ENCODE measurements at places on chromosomes 11 and 22.

DNA sequence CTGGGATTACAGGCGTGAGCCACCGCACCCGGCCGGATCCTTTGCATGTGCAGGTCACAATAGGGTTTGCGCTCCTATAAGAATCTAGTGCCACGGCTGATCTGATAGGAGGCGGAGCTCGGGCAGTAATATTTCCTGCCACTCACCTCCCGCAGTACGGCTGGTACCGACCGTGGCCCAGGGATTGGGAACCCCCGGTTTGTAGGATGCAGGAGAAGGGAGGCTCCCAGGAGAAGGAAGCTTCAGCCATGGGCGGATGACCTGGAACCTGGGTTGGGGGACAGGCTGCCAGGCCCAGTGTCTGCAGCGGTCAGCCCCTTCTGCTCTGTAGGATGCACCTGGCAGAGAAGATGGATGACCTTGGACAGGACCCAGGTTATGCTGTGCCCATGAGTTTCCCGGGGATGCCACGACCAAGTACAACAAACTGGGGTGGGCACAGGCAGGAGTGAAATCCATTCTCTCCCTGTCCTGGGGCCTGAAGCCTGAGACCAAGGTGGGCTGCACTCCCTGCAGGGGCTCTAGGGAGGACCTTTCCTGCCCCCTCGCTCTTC, 818.9 kb downstream of the BRD1 start:
- DNase-seq = no peak

DNA sequence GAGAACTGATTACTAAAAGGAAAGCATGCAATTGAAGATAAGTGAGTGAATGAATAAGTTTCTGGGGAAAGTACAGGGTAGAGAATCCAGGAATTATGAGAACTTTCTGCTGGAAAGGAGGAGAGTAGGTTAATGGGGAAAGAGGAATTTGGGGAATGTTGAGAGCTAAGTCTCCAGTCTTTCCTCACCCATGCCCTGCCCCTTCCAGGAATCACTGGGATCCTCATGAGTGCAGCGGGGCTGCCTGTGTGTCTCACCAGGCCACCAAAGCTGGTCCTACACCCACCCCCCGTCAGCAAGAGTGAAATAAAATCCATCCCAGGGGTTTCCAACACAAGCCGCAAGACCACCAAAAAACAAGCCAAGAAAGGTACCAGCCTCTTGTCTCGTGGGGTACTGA, 17.0 kb downstream of the DTX4 start:
- no peak for DNase-seq

- peak; percentile 13 for DNase-seq
Observed at GRCh38 chr11:111637885-111638284, 35.6 kb downstream of the SIK2 start.

- no peak for DNase-seq
Observed at GRCh38 chr22:32646476-32646875, 155.0 kb upstream of the TIMP3 start.

GRCh38 chr11:39367534-39367933, 2091.9 kb downstream of the LRRC4C start:
- DNase-seq = no peak

DNA sequence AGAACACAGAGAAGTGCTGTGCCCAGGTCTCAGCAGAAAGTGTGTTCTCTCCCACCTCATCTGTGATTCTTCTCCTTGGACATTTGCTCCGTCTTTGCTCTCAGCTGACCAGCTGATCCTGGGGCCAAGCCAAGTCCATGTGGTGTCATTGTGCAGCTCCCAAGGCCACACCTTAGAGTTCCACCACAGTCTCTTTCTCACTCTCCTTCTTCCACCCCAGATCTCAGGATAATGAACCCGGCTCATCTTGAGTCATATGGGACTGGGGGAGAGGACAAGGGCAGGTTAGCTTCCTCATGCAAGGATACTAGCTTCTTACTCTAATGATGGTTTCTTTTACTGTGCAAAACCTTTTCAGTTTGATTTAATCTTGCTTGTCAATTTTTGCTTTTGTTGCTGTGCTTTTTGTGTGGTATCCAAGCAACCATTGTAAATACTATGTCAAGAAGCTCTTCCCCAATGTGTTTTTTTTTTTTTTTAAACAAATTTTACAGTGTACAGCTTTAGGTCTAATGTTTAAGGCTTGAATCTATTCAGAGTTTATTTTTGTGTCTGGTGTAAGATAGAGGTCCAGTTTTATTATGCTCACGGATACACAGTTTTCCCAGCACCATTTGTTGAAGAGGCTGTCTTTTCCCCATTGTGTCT, 75.0 kb upstream of the OR4B1 start:
- no peak for DNase-seq

DNA sequence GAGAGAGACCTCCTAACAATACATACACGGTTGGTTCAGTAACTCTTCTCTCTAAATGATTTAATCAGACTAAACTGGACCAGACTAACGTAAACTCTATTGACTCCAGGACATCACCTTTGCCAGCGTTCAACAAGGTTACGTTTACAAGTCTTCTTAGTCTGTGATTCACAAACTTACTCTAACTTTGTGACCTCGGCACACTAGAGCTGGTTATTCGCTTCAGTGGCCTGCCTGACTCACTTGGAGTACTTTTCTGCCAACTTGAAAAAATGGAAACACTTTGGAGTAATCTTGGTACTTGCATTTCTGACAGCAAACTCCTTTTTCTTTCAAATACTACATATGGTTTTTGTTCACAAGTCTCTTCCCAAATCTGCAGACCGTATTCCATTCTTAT, 26.2 kb downstream of the MTMR2 start:
- no peak for DNase-seq

DNA sequence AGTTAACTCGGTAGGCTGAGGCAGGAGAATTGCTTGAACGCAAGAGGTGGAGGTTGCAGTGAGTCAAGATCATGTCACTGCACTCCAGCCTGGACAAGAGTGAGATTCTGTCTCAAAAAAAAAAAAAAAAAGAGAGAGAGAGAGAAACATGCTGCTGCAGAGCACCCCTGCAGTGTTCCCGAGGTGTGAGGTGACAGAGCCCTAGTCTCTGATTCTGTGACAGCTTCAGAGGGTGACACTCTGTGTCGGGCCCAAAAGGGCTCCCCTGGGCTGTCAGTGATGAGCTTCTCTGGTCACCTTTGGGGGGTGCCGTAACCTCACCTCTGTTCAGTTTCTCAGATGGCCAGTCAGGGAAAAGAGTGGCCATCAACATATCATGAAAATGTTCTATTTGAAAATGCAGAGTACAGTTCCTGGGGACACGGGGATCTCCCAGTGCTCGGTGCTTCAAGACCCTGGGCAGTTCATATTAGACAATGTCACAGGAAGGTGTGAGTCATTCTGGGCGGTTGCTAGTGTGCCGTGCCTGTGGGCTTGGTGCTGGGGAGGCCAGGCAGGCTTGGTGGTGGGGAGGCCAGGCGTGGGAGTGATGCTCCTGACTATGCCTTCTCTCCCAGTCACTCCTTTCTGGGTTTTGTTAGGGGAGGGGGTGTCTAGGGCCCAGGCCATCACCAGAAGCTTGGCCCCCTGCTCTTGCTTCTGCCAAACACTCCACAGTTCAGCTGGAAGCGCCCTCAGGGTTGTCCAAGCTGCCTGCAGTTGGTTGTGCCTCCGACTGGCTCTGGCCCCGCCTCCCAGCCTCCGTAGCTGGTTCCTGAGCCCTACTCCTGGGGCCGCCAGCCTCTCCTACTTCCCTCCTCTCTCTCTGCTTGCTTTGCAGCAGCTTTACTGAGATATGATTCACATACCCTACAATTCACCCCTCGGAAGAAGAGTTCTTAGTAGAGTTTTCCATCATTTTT, 52.5 kb upstream of the CLDN5 start:
- DNase-seq = peak; percentile 53

DNA sequence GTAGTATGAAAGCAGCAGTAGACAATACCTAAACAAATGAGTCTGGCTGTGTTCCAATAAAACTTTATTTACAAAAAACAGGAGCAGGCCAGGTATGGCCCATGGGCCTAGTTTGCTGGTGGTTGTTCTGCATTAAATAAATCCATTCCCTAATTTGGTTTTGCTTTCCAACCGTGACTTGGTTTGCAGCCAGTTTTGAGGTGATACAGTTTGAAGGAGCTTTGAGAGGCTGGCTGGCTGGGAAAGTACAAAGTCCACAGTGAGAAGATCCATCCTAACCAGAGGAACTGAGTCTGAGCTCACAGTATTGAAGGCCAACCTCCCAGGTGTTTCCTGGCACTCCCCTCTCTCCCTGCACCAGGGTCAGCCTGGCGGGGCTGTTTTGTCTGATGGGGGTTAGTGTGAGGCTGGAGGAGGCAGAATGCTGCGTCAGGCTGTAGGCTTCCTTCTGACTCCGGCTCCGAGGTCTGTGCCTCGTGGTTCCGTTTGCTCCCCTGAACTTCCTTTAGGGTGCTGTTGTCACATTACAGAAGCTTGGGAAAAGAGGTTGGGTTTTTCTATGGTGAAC, 129.5 kb downstream of the MICAL2 start:
- DNase-seq = no peak

DNA sequence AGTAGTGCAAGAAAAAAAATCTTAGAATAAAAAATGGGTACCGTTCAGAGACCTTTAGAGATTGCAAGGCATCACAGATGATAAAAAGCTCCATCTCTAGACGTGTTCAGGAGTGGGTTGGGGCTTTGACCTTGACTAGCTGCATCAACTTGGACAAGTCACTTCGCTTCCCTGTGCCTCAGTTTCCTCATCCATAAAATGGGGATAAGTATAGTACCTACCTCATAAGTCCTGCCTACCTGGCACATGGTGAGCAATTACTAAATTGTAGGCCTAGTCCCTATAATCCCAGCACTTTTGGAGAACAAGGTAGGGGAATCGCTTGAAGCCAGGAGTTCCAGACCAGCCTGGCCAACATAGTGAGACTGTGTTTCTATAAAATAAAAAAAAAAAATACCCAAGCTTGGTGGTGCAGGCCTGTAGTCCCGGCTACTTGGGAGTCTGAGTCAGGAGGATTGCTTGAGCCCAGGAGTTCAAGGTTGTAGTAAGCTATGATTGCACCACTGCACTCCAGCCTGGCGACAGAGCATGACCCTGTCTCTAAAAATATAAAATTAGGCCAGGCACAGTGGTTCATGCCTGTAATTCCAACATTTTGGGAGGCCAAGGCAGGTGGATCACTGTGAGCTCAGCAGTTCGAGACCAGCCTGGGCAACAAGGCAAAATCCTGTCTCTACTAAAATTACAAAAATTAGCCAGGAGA, 6.0 kb upstream of the F2 start:
- DNase-seq = no peak

GRCh38 chr11:58617976-58618557, 4.4 kb upstream of the CNTF start:
- no peak for DNase-seq

- DNase-seq = no peak
Observed at GRCh38 chr11:28245131-28245530, 136.9 kb downstream of the METTL15 start.

DNA sequence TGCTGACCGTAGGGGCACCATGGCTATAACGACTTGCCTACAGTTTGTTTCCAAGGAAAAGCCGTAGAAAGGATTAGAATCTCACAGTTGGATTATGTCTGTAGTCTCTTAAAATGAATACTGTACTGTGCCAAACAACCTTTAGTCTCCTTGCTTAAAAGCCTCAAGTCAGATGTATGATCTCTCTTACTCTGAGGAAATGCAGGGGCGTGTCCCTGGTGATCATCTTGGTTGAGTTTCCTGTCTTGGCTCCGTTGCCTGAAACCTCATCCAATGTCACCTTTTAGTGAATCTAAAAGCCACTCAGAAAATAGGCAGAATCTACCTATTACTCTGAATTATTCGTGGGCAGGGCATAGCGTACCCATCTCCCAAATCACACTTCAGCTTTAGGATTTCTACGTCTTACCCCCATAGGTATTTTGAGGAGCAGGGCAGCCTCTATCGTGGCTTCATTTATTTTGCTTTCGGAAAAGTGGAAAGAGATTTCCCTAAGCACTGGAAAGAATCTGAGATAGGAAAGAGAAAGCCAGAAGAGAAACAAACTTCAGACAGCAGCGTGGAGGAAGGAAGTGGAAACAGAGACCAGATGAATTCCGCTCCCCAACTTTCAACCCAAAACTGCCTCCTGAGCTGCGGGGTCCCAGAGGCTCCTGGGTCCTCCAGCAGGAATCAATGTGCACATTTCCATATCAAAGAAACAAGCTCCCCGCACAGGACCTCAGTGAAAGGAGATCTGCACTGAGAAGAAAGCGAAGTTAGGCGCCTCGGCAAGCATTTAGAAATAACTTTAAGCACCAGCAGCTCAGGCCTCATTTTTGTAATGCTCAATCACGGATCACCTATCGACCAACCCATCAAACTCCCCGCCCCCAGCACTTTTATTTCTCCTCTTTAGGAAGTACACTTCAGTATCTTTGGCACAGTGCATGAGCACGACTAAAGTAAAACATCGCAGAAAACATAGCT, 245.8 kb downstream of the ETS1 start:
- no peak for DNase-seq

DNA sequence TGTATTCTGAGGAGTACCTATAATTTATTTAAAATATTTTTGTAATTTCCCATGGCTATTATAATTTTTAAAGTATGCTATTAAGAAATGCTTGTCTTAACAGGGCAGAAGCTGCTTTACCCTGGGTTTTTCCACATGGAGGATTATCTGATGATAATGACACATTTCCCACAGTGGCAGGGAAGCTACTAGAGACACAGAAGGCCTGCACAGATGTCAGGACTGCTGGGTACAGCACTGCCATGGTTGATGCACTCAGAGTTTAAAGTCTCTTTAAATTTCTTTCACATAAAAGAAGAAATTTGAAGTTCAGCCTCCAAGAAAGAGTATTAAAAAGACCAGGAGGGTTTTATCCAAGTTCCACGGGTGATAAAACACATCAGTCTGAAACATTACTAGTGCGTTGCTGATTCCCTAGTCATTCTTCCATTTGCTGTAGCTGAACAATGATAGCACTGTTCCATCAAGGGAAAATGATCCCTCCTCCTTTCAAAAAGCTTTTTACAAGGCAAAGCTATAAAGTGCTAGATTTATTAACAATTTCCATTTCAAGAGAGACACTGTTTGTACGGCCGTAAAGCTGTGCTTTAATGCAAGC, 363.0 kb downstream of the CNTN5 start:
- no peak for DNase-seq

- no peak for DNase-seq
Observed at GRCh38 chr11:27423125-27423524, 49.5 kb downstream of the LGR4 start.

DNA sequence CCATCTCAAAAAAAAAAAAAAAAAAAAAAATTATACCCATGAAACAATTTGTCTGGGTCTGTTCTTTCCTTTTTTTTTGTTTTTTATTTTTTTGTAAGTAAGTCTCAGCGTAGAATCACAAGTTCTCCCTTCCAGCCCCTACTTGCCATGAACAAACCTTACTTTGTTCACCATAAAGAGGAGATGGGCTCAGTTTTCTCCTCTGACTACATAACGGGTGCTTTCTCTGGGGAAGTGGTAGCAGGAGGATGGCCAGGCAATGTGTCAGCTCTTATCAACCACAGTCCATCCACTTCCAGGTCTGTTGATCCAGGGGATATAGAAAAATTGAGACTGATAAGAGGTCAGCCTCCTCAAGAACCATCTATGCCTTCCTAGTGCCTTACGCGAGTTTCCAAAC, 11.0 kb downstream of the ASCC2 start:
- no peak for DNase-seq

- no peak for DNase-seq
Observed at GRCh38 chr11:103281301-103281700, 172.1 kb downstream of the DYNC2H1 start.

DNA sequence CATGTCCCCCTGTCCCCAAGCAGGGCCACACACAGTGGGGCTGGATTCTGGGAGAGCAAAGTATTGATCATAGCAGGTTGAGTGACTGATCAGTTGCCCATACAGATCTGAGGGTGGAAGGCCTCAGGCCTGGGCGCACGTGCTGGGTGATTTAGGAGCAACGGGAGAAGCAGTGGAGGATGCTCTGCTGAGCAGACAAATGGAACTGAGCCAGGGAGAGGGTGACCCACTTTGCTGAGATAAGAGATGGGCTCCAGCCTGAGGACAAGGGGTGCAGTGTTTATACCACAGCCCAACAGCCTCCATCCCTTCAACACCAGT, 15.0 kb downstream of the GNAZ start:
- DNase-seq = no peak

Measured in GM13977 (cell line).